ENCODE measurements at places on chromosomes 1 and 21.

DNA sequence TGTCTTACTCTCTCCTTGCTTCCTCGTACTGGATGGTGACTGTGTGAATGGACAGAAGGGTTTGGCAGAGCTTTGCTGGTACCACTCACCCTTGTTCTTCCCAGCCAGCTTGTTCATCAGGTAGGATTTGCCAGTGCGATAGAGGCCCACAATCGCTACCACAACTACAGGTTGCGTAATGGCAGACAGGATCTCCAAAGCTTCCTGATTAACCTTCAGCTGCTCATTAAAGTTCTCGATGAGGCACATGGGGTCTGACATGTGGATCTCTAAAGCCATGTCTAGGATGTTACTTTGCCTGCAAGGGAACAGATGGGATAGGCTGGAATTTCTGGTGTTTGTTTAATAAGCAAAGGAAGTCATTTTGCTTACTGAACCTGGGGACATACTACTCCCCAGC lies 3.4 kb downstream of the GBP5 start:
- DNase-seq, result no peak

GRCh38 chr1:212677136-212677535 lies 22.5 kb downstream of the BATF3 start:
- DNase-seq, result no peak

DNA sequence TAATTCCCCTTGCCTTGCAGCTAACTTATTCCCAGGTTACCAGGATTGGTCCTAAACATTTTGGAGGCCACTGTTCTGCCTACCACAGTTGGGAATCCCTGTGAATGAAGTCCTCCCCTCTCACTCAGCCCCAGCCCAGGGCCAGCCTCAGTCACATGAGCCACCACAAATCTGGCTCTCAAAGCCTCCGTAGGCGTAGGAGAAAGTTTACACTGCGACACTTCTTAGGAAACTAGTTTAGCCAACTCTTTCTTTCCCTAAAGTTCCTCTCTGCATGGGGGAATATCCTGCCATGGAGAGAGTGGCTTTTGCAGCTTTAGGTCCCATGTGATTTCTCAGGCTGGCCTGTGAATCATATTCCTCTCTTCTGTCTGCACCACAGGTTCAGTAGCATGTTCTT lies 45.7 kb upstream of the ETV3 start:
- DNase-seq, result no peak

DNA sequence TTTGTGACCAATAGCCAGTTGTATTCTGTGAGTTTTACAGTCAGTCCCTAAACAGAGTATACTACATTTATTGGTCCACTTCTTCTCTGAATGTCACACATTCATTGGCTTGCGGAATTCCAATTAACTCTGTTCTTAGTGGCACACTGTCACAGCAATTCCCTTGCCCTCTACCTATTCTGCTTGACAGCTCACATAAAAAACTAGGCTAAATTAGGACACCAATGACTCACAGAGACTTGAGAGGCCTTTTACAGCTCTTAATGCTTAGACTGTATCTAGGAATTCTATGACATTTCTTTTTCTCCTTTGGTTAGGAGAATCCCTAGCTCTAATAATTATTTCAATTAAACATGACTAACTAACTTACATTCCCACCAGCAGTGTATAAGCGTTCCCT lies 104.1 kb downstream of the NEGR1 start:
- peak; percentile 20 for DNase-seq

- DNase-seq, result peak; percentile 47
Observed at GRCh38 chr1:154736841-154737240, 128.9 kb upstream of the ADAR start.

DNA sequence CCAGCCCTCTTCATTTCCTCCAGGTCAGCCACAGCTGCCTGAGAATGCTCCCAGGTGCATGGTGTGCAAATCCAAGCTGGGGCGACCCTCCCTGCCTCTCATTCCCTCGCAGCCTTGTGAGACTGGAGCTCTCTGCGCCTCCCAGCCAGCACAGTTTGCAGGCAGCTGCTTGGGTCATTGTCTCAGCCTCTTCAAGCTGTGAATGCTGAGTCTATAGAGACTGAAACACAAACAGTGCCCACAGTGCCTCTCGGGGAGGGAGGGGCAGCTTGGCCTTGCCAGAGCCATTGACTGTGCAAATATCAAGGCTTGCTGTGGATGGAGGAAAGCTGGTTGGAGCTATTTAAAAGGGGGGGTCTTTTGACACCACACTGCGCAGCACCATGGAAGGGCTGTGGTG lies 10.6 kb downstream of the PLXNA2 start:
- DNase-seq, result no peak

GRCh38 chr1:15243275-15244043 lies 3.6 kb upstream of the FHAD1 start:
- DNase-seq, result no peak

DNA sequence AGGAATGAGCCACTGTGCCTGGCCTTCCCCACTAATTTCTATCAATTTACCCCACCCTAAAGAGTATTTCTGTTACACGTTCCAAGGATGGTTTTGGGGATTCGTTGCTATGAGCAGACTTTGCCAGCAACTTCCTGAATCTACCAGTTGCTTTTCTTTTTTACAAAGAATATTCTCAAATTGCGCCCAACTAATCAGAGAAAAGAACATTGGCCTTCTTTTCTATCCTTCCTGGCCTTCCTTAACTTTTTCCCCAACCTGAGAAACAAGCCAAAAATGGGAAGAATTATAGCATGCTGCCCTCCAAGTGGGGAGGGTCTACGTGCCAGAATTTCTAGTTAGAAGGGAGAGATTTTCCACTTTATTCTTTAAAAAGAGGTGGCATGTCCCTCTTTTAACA lies 44.9 kb upstream of the SLC45A1 start:
- DNase-seq, result no peak
